ENCODE measurements at places on chromosomes 1 and 21.
A peak's percentile ranks its signal among the peaks of the same experiment; 100 is the strongest.

DNA sequence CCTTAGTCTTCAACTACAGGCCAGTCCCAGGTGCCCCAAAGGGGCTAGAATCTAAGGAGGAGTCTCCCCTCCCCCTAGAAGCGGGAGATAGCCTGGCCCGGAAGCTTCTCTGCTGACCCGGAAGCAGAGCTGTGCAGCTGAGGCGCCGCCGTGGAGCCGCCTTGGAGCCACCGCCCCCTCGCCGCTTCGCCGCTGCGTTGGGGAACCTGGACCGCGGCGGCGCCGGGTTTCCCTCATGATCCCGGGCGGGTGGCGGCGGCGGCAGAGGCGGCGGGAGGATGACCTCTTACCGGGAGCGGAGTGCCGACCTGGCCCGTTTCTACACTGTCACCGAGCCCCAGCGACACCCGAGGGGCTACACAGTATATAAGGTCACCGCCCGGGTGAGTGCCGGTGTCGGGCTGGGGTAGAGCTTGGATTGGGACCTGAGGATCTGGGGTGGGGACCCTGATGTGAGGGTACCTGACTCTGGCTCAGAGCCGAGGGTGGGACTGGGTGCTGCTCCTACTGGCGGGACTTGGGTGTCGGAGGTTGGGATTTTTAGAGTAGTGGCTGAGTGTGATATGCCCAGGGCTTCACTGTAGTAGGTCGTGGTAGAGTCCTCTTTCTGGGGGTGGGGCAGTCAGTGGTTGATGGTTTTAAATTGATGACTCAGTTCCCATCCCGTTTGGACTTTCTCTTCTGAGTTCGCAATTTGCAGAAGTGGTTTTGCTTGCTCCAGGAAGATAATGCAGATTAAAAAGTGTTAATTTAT lies at the start of gene RPS6KC1:
Gene RPS6KC1 (plus strand): TSS at position 115 of the 754 bp plus-strand sequence. CDS start 164 bp downstream, at position 279.
- peak; percentile 79 for DNase-seq

DNA sequence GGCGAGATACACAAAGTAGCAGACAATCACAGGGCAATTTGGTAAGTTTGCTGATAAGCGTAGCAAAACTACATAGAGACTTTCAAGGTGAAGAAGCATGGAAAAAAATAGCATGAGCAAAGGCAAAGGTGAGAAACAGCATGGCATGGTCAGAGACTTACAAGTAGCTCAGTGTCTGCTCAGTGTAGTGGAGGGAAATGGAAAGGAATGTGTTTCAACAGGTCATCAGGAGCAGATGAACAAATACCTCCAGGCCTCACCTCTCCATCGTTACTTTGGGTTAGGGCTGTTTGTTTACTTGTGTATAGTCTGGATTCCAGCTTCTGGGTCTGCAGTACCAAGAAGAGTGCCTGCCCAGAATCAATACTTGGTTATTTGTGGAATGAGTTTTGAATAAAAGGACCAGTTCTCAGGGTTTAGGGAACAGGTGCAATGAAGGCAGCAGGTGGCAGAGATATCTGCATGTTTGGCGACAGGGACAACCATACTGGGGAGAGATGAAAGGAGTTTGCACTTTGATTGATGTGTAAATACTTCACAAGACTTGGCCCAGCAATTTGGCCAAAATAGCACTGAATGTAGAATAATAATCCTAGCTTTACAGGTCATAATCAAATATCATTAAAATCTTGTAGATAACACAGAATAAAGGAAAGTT lies 97.0 kb upstream of the FGGY start:
- no peak for DNase-seq

GRCh38 chr1:223820971-223821370 lies 24.8 kb downstream of the TP53BP2 start:
- no peak for DNase-seq

DNA sequence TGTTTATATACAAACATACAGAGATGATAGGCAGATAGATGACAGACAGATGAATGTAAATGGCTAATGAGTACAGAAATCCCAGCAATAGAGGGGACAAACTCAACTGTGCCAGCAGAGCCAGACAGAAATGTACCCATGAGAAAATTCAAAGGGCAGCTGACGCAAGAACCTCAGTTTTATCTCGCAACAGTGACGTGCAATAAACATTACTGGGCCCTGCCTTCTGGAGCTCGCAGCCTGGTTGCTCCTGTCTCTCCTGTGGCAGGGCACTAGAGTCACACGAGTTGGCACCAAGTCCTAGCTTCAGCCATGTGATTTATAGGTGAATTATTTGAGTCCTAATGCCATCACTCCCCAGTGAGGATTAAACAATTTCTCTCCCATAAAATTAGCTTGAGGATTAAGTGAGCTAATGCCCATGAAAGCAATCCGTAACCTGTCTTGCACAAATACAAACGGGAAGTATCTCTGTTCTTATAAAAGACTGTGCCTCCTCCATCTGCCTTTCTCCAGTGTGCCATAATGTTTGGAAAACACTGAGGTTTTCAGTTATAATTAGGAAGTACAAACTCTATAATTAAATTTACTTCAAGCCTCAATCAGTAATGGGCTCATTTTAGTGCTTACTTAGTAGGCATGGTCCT lies 50.7 kb downstream of the VAV3 start:
- no peak for DNase-seq

- DNase-seq, result no peak
Observed at GRCh38 chr1:15337656-15338402, 71.9 kb upstream of the EFHD2 start.

DNA sequence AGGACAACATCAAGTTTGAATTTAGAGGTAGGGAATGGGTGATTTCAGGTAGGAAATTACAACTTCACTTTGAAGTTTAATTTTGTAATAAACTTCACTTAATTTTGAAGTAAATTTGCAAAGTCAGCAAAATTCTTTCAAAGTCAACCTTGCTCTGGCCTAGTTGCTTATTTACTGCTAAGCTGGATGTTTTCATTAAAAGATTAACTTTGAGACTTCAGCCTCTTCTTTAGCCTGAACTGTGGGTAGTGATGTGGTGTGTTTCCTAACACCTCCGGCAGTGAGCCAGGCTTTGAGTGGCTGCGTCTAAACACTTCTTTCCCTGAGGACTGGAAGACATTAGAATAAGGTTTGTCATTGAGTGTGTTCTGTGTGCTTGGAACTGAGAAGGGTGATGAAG lies at the start of gene HAO2:
Gene HAO2 (plus strand): TSS at position 232 of the 400 bp plus-strand sequence. CDS start 12,301 bp downstream, outside the sequence.
- no peak for DNase-seq

DNA sequence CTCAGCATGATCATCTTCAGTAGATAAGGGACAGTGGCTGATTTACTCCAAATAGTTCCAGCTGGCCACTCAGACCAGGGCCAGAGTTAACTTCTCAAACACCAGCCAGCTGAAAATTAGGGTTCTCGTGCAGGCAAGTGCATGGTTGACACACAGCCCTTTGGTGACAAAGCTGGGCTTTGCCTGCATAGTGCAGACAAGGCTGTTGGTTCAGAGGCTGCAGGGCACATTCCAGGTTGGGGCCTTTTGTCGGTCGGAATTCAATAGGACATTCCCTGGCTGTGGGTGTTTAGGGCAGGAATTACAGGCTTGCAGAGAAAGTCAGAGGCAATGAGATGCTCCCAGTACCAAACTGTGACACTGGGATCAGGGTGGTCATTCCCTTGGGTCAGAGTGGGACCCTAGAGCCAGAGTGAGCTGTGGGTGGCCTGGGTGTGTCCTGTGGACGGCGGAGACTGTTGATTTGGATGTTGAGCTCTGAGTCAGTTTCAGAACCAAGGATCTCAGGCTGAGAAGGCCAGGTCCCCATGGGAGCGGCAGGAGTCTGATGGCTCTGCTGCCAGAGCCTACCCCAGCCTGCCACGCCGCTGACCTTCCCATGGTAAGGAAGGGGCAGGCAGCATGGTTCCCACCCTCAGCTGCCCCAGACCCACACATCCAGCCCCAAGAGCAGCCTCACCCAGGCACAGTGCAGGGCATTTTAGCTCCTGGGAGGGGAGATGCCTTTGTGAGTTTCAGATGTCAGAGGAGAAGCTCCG lies 56.2 kb downstream of the STUM start:
- DNase-seq, result no peak

GRCh38 chr1:234320549-234320948 lies 52.7 kb upstream of the COA6 start:
- no peak for DNase-seq

DNA sequence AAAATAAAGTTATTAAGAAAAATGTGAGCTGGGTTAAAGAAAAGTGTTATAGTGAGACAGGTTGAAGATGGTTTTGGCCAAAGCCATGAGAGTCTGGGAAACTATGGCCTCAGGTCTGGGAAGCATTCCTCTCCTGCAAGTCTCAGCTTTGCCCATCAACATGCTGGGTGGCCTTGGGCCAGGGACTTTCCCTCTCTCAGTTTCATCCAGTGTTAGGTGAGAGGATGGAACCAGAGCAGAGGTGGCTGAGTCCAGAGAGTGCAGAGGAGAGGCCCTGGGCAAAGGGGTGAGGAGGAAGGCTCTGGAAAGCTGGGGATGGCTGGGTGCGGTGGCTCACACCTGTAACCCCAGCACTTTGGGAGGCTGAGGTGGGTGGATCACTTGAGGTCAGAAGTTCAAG lies 10.5 kb downstream of the PADI2 start:
- no peak for DNase-seq

- DNase-seq, result no peak
Observed at GRCh38 chr1:1117469-1117831, 1.6 kb upstream of the C1orf159 start.

DNA sequence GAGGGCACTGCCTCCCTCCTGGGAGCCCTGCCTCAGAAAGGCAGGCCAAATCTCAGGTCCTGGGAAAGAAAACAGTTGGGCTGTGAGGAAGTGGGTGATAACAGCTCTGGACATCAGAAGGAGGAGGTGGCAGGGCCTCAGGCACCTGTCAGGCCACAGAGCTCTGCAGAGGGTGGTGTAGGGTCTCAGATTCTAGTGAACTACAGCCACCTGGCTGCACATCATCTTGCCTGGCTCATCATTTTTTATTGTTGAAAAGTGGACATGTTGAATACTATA lies 15.3 kb upstream of the ZNF678 start:
- no peak for DNase-seq

DNA sequence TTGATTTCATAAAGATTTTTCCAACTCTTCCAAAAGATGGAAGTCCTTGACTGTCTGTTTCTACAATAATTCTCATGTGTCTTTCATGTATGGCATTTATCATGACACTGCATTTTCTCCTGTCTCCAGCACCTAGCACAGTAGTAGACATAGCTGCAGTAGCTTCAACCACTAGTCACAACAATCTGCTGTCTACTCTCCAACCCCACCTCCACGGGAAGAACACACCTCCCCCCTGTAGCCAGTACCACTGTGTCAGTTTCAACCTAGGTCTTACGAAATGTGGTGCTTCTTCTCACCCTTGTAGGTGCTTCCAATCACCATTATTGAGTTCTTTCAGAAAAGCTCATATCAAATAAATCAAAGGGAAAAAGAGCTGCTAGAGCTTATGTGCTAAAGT lies 425.1 kb upstream of the ADAMTS5 start:
- no peak for DNase-seq

DNA sequence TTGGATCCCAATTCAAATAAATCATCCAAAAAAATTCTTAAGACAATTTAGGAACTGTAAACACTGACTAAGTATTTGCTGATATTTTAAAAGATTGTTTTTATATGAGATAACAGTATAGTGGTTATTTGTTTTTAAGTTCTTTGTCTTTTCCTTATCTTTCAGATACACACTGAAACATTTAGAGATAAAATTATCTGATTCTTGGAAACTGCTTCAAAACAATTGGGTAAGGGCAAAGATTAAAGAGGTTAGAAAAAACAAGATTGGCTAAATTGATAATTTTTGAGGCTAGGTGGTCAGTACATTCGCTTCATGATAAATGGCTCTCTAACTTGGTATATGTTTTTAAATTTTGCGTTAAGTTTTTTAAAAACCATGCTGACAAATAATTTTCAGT lies 117.3 kb downstream of the PSMG1 start:
- no peak for DNase-seq

DNA sequence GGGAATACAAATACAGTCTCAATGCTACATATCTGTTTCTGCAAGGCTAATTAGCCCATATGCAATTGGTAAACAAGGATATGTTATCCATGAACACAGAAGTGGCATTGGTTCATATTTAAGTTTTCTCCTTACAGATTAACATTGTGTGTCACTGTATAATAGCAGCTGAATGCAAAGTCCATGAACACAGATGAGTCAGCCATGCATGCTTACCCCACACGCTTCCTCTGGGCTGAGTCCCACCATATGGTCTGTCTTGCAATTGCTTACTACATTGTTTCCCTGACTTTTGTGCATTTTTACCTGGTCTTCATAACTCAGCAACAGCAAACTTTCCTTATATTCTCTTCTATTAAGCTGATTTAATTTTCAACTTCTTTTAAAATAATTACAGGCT lies 41.5 kb upstream of the TSNAX start:
- no peak for DNase-seq

DNA sequence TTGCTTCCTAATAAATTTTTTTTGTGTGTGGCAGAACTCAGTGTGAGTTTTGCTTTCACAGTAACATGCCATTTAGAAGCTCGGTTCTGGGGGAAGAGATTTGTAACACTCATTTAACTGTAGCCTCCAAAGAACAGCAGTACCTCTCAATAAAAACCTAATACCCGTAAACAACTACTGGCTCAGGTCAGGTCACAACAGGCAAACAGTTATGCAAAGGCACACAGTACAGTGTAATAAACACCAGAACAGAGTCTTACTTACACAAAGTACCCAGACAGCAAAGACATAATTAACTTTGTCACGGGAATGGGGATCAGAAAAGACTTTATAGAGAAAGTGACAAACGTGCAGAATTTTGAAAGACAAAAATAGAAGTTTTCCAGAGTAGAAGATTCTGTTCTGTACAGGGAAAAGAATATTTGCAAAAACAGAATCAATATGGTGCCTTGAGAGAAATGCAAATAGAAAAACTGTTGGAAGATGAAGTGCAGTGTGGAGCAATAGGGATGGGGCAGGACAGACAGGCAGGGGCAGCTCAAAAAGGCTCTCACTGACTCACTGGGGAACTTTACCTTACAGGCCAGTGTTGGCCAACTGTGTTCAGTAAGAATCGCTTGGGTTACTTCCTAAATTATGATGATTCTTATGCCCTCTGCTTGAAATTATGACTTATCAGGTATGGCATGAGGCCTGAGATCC lies 38.8 kb downstream of the EGLN1 start:
- no peak for DNase-seq

DNA sequence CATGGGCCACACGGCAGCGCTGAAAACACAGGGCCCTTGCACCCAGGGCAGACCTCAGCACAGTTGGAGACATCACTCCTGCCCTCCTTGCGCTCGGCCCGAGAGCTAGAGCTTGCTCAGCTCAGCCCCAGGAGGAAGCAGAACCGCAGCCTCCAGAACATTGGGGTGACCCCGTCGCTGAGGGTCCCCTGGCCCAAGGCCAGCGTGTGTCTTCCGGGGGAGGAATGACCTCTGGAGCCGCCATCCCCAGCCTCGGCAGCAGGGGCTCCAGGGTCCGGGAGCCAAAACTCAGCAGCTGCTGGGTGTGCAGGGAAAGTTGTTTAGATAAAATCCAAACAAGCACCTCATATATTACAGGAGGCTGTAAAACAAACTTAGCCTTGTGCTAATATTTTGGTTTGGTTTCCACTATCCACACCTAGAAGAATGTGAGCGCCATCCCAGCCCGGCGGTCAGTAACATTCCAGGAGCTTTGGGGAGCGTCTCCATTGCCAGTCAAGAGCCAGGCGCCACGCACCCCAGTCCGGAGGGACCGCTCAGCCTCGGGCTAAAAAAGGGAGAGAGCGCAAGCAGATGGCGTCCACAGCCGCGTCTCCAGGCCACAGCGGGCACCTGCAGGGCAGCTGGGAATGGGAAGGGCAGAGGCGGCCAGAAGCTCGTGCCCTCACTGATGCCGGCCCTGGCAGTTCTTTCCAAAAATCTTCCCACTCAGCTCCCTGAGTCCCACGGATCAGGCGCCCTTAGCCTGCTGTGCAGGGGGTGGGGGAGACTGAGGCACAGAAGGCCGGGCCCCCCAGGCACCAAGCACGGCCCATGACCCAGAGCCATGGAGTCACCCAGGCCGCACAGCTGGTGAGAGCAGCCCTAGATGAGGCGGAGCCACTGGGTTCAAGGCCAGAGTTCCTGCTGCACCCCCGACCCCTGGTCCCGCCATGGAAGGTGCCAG lies 52.0 kb downstream of the SLX9 start:
- no peak for DNase-seq
